ENCODE measurements at places on chromosomes 2 and 18.

- no peak for DNase-seq
These were observed 11.5 kb downstream of the COPS9 start for GRCh38 chr2:240124651-240125030.

DNA sequence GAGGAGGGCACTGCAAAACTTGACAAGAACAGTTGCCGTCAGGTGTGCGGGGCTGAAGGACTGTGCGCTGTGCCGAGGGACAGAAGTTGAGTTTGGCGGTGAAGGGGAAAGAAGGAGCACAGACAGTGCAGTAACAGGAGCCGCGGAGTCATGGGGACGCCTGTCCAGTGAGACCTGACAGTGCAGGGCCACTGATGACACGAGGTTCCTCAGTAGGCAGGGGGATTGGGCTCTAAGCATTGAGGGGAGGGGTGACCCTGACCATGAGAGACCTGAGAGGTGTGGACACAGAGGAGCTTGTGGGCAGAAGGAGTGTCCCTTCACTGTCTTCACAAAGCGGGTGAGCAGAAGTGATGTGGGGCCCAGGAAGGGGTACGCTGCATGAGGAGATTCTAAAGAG, 104.8 kb downstream of the MTCL1 start:
- no peak for DNase-seq

DNA sequence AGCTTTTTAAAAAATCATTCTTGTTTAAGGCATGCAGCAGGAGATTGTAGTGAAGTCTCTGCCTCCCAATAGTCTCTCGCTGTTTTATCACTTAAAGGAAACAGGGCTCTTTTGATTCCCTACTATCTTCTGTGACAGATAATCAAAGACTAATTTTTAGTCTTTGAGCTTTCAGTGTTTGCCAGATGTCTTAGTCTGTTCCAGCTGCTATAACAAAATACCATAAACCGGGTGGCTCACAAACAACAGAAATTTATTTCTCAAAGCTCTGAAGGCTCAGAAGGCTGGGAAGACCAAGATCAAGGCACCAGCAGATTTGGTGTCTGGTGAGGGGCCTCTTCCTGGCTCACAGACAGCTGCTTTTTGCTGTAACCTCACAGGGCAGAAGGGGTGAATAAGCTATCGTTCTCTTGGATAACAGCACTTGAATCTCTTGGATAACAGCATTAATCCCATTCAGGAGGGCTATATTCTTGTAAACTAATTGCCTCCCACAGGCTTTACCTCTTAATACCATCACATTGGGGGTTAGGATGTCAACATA, 37.8 kb upstream of the STAT4 start:
- no peak for DNase-seq

GRCh38 chr2:145919477-145919876, 1399.6 kb upstream of the ZEB2 start:
- peak; percentile 4 for DNase-seq

DNA sequence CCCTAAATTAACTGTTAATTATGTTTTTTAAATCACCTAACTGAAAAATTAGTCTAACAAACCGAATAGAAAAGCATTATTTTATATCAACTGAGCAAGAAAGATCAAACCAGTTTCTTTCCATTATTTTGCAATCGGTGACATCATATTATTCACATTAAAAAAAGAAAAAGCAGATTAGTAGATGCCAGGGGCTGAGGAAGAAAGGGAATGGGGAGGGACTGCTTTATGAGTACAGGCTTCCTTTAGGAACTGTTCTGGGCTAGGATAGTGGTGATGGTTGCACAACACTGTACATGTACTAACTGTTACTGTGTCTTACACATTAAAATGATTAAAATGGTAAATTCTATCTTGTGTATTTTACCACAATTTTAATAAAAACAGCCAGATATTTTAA, 59.3 kb downstream of the COBLL1 start:
- peak; percentile 29 for DNase-seq

- no peak for DNase-seq
These were observed 71.1 kb downstream of the MGAT5 start for GRCh38 chr2:134324947-134325346.

DNA sequence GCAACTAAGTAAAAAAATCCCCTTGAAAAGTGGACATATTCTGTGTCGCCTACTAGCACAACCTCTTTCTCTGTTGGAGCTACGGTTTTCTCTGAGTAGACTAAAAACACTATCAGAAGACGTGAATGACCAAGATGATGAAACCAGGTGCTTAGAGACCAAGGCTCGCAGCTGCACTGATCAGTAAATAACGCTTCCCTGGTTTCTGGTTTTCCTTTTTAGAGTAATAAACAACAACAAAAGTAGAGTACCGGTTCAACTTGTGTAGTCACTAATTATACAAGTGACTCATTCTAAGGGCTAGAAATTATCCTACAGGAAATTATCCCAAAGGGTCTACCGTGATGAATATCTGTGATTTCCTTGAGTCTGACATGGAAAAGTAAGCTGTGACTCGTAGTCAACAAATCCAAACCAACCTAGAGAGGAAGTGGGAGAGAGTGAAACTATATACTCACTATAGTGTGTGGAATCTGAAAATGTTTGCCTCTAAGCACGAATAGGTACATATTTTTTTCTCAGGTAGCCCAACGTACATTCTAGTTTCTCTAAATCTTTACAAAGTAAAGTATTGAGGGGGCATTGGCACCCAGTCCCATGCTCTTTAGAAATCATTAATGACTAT, 17.8 kb downstream of the RASGRP3 start:
- DNase-seq = peak; percentile 37

- DNase-seq = no peak
These were observed 203.8 kb downstream of the RDH14 start for GRCh38 chr2:18356676-18357075.

DNA sequence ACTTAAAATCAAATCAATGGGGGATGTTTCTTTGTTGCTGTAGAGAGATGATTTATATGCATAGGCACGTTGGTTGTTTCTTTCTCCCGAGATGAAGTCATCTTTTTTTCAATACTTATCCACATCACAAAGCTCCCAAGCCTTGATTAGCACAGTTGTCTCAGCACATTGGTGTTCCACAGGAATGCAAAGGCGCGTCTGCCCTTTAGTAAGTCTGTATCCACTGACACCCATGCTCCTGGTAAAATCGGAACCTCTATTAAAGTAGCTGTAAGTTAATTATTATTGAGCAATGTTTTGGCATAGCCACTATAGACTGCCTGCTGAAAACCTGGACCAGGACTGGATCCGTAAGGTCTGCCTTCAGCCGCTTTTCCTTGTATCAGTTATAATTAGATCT, 77.6 kb upstream of the RBM44 start:
- DNase-seq = peak; percentile 88

DNA sequence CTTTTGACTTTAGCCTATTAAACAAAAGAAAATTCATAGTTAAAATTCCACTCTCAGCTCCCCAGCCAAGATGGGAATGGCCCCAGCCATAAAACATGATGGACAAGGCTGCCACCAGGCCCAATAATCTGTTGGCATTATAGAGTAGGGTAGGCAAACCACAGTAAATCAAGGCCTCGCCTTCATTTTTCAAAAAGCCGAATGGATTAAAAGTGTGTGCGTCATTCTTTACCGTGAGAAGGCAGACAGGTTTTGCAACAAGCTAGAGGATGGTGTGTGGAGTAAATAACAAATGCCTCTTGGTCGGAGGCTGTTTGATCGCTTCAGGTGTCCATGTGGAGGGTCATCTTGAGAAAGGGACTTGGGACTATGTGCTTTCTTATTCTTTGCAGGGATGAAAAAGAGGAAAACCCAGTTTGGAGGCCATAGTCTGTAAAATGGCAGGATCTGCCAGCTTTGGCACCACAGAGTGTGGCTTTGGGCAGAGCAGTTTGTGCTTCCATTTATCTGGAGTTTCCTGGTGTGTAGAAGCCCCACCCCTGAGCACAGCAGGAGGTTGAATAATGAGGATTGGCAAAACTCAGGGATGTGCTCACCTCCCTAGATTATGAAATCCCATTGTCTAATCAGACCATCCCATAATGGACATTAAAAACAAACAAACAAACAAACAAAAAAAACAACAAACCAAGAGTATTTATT, 57.1 kb upstream of the ITGB6 start:
- DNase-seq = peak; percentile 54

DNA sequence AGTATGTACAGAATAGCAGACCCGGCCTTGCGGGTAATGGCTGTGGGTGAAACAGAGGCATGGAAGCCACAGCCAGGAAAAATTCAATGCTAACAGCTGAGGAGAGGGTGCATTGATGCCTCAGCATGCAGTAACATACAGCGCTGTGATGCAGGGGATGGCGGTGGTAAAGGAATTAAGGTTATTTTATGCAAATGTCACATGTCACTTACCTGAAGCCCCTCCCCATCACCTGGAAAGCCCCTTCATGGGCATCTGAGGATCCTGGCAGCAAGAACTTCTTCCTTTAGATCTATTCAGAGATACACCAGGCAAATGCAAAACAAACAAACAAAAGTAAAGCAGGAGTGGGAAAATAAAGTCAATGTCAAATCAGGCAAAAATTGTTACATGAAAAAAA, 1.7 kb upstream of the SP110 start:
- DNase-seq = no peak

GRCh38 chr2:225937625-225938187, 538.2 kb downstream of the NYAP2 start:
- peak; percentile 30 for DNase-seq

GRCh38 chr2:96856776-96857666, 795 bp downstream of the ANKRD39 start:
- DNase-seq = no peak

DNA sequence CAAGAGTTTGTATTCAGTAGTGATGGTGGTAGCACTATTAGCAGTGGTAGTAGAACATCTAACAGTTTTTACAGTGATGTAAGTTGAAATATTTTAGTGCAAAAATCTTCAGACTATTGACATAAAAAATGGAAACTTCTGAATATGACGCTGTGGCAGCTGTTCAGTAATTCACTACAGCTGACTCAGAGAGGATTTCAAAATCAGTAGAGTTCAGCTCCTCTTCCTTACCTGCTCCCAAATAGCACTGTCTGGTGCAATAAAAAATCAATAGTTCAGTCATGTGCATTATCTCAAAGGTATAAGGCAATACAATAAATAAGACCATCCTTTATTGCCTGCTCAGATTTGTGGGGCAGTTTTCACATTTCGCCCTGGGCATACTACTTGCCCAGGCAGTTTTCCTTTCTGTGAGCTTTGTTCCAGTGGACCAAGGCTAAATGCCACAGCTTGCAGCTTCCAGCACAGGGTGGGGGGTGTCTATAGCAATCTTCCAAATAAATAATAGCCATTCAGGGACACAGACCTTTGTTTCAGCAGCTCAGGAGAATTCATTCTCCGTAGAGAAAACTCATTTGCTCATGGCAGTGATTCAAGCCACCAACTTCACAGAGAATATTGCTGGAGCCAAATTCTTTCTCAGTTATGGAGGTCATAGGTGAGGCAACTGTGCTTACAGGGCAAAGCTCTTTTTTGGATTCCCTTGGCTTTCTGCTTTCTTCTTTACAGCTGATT, 33.9 kb upstream of the GORASP2 start:
- DNase-seq = no peak

DNA sequence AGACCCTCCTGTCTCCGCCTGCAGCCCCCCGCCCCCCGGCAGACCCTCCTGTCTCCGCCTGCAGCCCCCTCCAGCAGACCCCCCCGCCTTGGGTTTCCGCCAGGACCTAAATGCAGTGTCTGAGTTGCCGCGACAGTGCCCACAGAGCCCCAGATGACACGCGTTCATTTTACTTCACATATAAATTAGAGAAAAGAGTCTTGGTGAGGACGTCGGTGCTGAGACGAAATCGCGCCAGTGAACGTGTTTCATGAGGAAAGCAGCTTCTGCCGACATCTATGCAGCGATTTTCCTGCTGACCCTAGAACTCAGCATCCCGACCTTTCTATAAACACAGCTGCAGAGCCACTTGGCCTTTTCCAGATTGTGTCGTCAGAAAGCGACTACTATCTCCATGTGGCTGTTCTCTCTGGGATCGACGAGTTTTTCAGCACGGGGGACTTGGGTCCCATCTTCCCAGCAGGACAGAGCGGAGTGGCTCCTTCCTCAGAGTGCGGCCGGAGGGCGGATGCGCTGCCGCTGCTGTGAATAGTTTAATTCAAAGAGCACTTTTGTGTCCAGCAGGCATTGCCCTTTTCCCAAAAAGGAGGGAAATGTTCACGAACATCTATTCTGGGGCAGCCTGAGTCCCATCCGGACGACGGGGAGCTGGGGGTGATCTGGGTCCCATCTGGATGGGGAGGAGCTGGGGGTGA, 136.7 kb downstream of the NFATC1 start:
- DNase-seq = no peak

GRCh38 chr2:8546612-8547283, 135.1 kb upstream of the ID2 start:
- no peak for DNase-seq

- DNase-seq = peak; percentile 84
These were observed 31.9 kb downstream of the SNORC start for GRCh38 chr2:232901736-232902578.

DNA sequence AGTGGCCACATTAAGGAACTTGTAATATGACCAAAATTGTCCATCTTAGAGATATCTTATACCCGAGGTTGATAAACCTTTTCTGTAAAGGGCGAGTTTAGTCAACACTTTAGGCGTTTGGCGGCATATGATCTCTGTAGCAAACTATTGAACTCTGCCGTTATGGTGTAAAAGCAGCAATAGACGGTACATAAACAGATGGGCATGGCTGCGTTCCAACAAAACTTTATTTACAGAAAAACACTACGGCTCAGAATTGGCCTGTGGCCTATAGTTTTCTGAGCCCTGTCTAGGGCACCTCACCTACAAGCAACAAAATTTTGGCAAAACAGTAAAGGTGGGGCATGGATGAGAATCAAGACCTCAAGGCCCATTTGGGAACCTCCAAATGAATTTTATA, 121.9 kb upstream of the HAAO start:
- DNase-seq = no peak

GRCh38 chr2:28539118-28539541, 43.3 kb downstream of the PLB1 start:
- no peak for DNase-seq

GRCh38 chr18:48229552-48229981, 179.6 kb downstream of the ZBTB7C start:
- no peak for DNase-seq

DNA sequence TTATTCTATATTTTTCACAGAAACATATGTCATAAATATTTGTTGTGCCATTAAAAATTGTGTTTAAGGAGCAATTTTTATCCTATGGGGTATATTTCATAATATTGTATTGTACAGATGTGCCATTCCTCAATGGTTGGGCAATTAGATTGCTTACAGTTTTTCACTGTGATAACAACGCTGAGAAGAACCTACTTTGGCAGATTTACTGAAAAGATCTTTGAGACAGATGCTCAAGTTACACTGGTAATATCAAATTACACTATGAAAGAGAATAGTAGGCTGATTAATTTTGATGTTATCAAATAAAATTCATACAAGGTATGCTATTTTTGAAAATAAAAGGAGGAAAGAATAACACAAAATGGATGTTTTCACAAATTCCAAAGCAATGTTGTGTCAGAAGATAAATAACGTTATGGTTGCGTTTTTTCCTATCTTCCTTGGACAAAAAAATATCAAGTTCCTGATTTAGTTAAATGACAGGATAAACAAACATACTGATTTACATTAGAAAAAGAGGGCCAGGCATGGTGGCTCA, 335.1 kb upstream of the ZNF521 start:
- DNase-seq = no peak

GRCh38 chr2:210363261-210363660, 48.3 kb upstream of the MYL1 start:
- DNase-seq = no peak

- no peak for DNase-seq
These were observed 38.1 kb upstream of the SLC3A1 start for GRCh38 chr2:44237221-44237620.

- DNase-seq = no peak
These were observed 35.2 kb downstream of the RFX8 start for GRCh38 chr2:101439716-101440115.

- peak; percentile 77 for DNase-seq
These were observed 590.9 kb upstream of the ZEB2 start for GRCh38 chr2:145110668-145111356.

All from fibroblast of skin of scalp (primary cell).